ENCODE measurements at places on chromosomes 4 and X.

GRCh38 chrX:48714573-48714972 lies 18.0 kb downstream of the SUV39H1 start:
- no peak for DNase-seq

- no peak for DNase-seq
Observed at GRCh38 chrX:154717824-154718223, 33.1 kb downstream of the GAB3 start.

GRCh38 chr4:186651624-186652023 lies 72.0 kb downstream of the FAT1 start:
- no peak for DNase-seq

- DNase-seq = no peak
Observed at GRCh38 chr4:150108691-150109090, 30.4 kb downstream of the DCLK2 start.

DNA sequence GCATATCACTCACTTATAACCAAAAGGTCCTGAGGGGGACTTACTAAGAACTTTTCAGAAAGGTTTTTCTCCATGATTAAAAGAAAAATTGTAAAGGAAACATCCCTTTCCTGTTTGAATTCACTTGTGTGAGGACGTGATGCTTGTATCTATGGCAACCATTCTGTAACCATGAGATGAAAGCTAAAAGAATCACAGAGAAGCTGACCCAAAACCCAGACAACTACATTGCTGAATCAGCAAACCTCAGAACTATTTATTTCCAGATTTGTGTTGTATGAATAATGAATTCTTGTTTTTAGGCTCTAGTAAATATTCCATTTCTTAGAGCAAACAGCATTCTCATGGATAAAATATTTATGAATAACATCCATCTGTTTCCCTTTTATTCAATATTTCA lies 91.2 kb downstream of the RCHY1 start:
- no peak for DNase-seq

DNA sequence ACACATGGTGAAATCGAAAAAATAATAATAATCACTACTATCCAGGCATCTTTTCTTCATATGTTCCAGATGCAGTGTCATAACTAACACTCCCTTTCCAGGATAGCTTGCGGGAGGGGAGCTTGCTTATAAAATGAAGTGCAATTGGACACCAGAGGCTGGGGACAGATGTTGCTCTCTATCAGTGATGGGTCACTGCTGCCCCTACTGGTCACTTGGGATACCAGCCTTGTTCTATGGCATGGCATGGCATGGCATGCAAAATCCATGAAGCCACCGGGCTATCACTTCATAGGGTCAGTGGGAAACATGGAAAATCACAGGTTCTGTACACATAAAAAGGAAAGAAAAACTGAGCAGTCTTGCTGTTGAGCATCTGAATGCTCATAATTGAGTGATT lies 168.1 kb downstream of the GLRA2 start:
- DNase-seq = peak; percentile 53

GRCh38 chr4:85979276-85979675 lies 380.6 kb downstream of the MAPK10 start:
- no peak for DNase-seq

DNA sequence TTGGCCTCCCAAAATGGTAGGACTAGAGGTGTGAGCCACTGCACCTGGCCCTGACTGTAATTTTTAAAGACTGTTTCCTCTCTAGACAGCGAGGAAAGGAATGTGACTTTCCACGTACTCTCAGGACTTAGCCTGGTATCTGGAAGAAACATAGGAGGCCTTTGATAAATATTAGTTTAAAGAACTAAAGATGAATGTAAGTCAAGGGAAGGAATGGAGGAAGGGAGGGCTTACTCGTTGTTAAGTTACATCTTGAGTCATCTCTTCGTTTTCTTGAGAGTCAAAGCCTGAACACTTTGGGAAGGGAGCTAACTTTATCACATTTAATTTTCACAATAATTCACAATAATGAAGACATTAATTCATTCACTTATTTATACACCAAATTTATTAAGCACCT lies 7.2 kb upstream of the LNX1 start:
- no peak for DNase-seq

GRCh38 chr4:76058302-76058701 lies 16.2 kb upstream of the ART3 start:
- DNase-seq = no peak

Data from trophoblast cell (in vitro differentiated cells and primary cell).